ENCODE measurements at places on chromosomes 5 and 9. TPM values are rescaled to one million over a fixed set of nuclear protein-coding genes. Genes with fewer than 3 reads are reported as not detected.

The PDE6A gene
- not detected for polyA plus RNA-seq

The CYLC2 gene
- polyA plus RNA-seq, result not detected

The FAM153A gene
- polyA plus RNA-seq, result not detected

The KIF4B gene
- polyA plus RNA-seq, result not detected

DNA sequence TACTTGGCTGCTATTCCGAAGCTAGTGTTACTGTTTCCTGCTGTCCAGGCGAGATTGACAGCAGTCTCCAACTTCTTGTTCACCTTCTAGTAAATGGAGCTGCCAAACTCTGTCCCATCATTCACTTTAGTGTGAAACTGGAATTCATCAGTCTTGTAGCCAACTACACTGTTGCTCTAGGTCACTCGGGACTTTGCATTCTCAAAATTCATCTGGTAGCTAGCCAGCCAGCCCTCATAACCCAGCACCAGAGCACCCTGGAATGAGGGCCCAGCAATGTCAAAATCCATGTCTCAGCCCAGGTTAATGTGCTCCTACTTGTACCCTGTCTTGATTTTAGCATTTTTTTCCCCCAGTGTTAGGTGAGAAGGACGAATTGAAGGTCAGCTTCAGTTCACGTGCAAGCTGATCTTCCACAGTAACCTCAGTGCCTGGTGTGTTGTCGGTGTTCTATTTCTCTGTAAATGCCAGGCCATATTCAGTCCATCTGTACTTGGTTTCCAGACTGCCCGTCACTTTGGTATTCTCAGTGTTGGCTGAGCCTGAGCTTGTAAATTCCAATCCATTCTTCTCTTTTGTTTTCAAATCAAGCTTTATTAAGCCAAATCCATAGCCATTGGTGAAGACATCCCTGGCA lies 28.9 kb downstream of the ZNF169 start:
- no peak for DNase-seq

DNA sequence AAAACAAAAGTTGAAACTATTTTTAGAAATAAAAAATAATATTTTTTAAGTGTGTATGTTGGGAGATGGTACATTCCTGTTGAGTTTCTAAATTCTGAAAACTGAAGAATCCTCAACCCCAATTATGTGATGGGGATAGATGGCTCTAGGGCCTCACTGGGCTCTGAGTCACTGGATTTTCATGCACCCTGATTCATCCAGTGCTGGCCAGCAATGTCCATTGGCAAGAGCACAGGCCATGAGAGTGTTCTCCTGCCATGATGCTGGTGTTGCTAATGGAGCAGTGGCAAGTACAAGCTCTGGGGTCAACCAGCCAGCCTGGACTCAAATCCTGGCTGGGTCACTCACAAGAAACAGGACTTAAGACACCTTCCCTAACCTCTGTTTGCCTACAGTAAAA lies 23.3 kb downstream of the SMIM23 start:
- DNase-seq, result peak; percentile 11

DNA sequence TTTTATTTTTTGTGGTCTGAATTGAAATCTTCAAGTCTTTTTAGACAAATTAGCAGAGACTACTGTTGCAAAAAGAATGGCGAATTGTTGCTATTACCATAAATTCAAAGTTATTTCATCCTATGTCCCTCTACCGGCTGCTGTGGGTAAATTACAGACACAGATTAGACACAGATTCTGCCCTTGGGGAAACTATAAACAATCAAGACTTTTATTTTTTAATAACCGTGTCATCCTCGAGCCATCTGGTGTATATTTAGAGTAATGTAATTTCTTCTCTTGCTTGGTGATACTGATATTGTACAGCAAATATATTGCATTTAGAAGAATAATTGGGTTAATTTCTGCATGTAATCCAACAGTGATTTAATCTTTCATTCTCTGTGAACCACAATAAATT lies 228.0 kb upstream of the ADAMTSL1 start:
- no peak for DNase-seq

GRCh38 chr5:8239646-8240045 lies 370.7 kb downstream of the MTRR start:
- no peak for DNase-seq

DNA sequence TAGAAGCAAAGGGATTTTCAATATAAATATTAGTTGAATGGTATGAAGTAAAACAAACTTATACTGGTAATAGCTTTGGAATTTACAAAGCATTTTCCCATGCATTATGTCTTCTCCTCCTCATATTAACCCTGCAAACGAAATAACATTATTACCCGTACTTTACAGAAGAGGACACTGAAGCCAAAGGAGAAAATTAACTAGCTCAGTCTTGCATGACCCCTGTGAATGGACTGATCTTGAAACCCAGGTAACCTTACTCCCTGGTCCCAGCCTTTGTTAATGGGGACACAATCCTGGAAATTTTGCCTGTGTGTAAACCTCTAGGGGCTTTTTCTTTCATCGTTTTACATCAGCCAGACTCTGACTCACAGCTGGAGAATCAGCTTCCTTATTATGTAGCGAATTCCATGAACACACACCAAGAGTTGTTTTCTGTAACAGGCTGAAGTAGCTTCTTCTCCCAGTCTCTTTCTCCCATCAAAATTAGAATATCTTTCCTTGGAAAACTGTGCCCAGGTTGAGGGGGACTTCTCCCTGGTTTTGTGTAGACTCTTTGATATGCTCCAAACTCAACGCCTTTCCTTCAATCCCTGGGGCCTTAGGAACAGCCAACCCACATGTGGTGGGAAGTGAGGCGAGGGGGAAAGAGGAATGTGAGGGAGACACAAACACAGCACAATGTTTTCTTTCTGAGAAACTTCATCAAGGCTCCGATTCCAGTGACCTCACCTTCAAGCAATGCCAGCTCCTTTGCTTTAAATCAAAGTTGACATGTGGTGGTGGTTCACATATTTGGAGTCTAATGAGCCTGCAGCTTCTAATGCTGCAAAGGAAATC lies 480.9 kb upstream of the PAPPA start:
- DNase-seq, result peak; percentile 96

GRCh38 chr9:129610473-129611306 lies 10.2 kb downstream of the C9orf50 start:
- no peak for DNase-seq

DNA sequence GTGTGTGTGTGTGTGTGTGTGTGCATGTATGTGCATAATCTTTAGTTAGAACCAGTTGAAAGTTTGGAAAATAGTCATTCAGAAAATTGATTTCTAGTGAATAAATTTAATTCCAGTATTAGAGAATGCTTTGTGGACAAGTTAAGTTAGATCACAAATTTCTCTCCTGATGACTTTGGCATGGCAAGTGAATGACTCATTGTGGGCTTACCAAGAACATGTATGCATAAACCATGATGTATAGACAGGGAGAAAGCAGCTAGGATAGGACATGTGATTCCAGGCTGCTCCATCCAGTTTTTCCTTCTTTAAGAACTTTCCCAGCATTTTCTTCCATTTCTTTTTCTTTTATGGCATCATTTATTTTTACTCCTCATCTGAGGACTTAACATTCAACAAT lies 85.7 kb upstream of the SGCD start:
- DNase-seq, result no peak

- DNase-seq, result no peak
These were observed 475.7 kb upstream of the CYLC2 start for GRCh38 chr9:102519423-102519822.

DNA sequence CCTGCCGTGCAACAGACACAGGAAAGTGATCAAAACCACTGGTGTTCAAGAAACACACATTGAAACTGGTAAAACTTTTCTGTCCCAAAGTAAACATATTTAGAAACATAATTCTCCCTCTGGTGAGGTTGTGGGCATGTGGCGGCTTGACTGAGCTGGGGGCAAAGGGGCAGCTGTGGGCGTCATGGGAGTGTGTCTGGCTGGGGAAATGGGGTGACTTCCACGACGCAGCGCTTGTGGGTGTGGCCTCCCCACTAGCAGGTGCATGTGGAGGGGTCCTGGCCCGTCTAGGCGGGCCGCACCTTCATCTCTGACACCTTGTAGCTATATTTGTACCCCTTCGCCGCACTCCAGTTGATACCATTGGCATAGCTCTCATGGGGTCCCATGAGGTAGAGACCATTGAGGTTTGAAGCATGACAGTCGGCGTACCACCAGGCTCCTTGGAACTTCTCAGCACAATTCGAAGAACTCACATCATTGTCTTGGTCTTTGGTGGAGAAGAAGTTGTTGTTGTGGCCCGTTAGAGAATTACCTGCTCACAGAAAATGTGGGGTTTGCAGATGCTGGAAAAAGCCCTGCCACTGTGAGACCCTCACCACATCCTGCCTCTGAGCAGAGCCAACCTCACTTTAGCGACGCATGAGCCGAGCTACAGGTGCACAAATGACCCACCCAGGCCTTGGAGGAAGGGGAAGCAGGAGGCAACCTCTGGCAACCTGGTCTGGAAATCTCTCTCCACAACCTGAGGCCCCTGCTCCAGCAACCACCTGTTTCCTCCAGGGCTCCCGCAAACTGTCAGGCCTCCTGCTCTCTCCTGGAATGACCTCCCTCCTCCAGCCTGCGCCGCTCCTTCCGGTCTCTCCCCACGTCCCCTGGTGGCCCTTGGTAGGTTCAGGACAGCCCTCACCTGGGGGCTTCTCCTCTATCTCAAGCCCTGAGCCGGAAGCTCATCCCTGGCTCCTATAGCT lies 7.9 kb downstream of the FCN1 start:
- DNase-seq, result no peak

DNA sequence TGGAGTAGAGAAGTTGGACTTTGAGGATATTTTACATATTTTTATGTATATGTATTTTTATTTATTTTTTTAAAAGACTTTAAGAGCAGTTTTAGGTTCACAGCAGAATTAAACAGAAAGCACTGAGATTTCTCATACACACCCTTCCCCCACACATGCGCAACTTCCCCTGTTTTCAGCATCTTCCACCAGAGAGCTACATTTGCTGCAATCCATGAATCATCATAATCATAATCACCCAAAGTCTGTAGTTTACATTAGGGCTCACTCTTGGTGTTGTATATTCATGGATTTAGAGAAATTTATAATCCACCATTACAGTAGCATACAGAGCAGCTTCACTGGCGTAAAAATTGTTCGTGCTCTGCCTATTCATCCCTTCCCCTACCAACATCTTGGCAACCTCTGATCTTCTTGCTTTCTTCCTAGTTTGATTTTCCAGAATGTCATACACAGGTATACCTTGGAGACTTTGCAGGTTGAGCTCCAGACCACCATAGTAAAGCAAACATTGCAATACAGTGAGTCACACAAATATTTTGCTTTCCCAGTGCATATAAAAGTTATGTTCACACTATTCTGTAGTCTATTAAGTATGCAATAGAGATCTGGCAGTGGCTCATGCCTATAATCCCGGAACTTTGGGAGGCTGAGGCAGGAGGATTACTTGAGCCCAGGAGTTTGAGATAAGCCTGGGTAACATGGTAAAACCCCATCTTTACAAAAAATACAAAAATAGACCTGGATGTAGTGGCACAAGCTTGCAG lies 9.6 kb upstream of the CCDC171 start:
- no peak for DNase-seq

Data from AG04450 (cell line).